Left hindlimb (tissue), 1 donor: ENCODE measurements at places on chromosomes 11 and 22.
A peak's percentile ranks its signal among the peaks of the same experiment; 100 is the strongest.

GRCh38 chr22:19525116-19525660 is 978 bp upstream of the CLDN5 start:
- no peak for DNase-seq

DNA sequence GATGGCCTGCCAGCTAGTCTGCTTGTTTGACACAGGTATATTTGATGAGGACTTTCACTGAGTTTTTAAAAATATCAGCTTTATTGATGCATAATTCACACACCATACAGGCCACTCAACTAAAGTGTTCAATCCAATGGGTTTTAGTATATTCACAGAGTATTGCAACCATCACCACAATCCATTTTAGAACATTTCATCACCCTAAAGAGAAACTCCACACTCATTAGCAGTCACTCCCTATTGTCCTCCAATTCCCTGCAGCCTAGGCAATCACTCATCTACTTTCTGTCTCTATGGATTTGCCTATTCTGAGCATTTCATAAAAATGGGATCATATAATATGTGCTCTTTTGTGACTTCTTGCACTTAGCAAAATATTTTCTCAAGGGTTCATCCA is 397.9 kb upstream of the NARS2 start:
- no peak for DNase-seq

- no peak for DNase-seq
Observed at GRCh38 chr22:22666307-22667091, 22.1 kb downstream of the GGTLC2 start.

DNA sequence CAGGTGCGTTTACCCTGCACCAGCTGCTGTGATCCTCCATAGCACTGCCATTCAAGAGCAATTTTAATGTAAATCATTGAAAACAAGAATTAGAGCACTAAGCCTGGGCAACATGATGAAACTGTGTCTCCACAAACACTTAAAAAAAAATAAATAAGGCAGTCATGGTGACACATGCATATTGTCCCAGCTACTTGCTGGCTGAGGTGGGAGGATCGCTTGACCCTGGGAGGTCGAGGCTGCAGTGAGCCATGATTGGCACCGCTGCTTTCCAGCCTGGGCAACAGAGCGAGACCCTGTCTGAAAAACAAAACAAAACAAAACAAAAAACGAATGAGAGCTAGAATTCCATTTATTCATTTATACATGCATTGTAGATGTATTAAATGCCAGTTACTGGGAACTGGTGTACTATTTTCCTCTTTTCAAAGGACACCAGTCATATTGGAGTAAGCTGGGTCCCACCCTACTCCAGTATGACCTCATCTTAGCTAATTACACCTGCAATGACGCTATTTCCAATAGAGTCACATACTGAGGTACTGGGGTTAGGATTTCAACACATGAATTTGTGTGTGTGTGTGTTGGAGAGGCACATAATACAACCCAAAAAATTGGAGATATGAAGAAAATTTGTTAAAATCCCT is 101.9 kb downstream of the MICAL2 start:
- DNase-seq, result no peak

DNA sequence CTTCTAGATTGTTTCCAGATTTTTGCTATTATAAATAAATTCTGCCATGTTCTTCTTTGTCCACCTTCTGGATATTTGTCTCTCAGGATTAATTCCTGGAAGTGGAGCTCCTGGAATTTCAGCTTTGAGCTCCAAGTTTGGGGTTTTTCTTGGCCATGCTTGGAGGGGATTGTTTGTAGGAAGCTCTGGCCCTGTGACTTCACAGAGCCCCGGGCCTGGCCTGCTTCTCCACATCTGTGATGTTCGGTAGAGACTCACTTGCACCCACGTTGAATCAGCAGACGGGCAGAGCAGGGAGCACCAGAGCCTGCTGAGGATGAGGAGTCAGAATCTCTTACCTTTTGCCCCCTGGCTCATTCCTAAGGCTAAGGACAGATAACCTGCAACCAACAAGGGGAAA is 35.7 kb downstream of the LRRC32 start:
- DNase-seq, result peak; percentile 64

GRCh38 chr11:17585911-17586695 is 39.0 kb downstream of the OTOG start:
- no peak for DNase-seq

DNA sequence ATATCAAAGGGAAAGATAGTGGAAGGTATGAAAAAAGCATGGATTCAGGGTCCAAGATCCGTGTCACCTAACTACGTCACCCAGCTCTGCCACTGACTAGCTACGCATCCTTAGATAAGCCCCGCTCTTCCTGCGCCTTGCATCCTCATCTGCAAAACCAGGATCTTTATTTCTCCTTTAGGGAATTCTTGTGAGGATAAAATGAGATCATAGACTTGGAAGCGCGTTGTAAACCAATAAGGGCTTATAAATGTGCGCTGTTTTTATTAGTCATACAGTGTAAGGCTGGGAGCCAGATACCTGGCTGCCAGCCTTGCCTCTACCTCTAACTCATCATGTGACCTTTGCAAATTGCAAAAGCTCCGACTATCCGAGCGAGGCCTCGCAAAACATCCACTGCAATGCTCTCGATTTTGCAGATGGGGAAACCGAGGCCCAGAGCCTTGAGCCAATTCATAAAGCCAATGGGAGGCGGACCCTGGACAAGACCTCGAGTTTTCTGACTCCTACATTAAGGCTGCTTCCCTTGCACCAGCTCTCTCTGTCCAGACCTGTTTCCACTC is 753 bp downstream of the PRPF19 start:
- DNase-seq, result no peak

DNA sequence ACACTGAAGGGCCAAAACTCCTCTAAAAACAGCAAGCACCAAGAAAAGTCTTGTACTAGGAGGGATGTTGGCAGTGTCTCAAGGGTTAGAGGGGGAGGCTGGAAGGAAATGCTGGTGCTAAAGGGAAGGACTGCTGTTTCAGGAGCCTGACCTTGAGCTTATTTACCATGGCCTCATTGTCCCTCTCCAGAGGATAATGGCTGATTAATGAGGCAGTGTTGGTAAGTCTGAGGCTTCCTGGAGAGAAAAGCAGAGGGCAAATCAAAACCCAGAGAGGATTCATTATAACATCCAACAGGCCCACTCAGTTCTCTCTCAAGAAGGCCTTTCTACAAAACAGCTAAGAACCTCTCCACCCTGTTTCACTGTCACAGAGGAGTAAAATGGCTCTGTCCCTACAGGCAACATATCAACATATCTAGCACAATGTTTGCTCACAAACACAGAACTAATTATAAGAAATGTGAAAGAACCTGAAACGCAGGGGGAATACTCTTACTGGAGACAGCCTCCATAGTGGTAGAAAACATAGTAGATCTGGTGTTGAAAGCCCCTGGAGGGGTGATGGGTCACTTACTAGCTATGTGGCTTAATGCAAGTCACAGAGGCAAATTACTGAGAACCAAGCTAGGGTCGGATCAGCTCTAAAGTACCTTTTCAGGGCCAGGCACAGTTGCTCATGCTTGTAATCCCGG is 31.4 kb downstream of the NUMA1 start:
- no peak for DNase-seq

- no peak for DNase-seq
Observed at GRCh38 chr22:43345761-43346301, 2.7 kb upstream of the SCUBE1 start.

DNA sequence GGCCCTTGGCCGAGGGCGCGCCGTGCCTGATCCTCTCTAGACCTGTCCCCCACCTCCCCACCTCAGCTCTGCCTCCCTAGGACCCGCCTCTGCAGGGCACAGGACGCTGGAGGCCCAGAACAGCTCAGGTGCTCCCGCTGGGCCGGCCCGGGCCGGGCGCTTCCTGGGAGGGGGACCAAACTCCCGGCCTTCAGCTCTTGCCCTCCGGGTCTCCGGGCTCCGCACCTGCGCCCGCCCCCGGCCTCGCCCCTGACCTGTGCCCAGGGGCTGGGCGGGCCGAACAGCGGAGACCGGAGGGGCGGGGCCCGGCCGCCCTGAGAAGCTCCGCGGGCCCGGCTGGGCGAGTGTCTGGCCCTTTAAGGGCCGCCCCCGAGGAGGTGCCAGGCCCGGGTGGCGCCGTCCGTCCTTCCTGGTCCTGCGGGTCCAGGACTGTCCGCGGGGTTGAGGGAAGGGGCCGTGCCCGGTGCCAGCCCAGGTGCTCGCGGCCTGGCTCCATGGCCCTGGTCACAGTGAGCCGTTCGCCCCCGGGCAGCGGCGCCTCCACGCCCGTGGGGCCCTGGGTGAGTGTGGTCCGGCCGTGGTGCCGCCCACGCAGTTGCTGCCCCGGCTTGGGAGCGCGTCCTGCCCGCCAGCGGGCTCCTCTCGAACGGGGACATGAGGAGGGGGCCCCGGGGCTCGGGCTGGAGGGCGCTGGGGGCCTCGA is at the start of gene SSH3:
Gene SSH3, plus strand, starts transcription at position 399 of the 703 bp plus-strand sequence. Its CDS starts 96 bp downstream, at position 495.
- DNase-seq, result peak; percentile 74

DNA sequence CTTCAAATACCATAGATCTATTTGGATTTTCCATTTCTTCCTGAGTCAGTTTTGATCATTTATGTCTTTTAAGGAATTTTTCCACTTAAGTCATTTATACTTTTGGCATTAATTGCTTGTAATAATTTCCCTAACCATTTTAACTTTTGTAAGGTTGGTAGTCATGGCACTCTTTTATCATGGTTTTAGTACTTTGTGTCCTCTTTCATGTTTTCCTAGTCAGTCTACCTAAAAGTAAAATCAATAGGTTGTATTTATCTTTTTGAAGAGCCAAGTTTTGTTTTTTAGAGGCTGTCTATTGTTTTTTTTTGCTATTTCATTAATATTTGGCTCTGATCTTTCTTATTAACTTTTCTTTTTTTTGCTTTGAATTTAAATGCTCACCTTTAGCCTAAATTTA is 45.5 kb upstream of the IGLL5 start:
- no peak for DNase-seq

- no peak for DNase-seq
Observed at GRCh38 chr11:106468086-106468485, 390.6 kb downstream of the AASDHPPT start.

GRCh38 chr11:114818382-114818781 is 140.1 kb downstream of the NXPE2 start:
- no peak for DNase-seq

- no peak for DNase-seq
Observed at GRCh38 chr22:39908737-39909136, 7.9 kb downstream of the GRAP2 start.

DNA sequence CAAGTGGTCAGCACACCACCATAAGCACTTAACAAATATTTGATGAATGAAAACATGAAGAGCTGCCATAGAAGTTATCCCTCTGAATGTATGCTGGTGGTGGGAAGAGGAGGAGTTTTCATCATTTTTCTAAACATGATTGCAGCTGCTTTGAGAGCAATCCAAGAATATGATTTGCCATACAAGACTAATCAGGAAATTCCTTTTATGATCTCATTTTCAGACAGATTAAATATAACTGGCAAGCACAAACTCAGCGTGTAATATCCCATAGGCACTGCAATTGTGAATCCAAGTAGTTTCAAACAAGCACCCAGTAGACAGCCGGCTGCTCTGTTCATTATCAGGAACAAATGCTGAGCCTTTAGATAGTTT is 505.7 kb upstream of the LUZP2 start:
- DNase-seq, result no peak

DNA sequence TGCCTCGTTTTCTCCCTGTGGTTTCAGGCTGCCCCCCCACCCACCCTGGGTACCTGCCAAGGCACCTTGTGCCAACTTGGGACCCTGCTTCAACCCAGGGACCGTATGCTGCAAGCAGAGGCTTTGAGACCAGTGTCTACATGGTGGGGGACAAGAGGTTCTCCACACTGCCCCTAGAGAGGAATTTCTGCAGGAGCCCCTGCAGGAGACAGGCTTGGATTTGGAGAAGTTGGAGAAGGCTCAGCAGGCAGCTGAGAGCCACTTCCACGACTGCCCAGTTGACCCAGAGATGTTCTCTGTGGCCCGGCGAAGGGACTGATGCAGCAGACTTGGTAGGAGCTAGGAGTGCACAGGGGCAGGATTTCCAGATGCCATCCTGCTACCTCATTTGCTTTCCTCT is 20.1 kb upstream of the NNMT start:
- DNase-seq, result no peak

DNA sequence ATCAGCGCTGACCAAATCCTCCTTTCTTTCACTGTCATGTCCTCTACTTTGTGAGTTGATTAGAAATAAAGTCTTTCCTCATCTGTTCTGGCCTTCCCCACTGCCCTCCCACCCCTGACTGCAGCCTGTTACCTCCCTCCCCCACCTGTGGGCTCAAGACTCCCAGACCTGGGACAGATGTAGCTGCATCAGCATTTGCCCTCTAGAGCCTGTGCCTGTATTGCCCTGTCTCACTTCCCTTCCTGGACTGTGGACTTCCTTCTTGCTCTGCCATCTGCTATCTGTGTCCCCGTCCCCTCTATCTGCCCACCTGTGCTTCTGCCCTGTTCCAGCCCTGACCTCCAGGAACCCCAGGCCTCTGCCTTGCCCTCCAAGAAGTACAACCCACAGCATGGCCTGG is 122.5 kb downstream of the GALNT18 start:
- DNase-seq, result no peak

GRCh38 chr11:124872741-124873140 is 7.5 kb downstream of the ROBO3 start:
- no peak for DNase-seq

DNA sequence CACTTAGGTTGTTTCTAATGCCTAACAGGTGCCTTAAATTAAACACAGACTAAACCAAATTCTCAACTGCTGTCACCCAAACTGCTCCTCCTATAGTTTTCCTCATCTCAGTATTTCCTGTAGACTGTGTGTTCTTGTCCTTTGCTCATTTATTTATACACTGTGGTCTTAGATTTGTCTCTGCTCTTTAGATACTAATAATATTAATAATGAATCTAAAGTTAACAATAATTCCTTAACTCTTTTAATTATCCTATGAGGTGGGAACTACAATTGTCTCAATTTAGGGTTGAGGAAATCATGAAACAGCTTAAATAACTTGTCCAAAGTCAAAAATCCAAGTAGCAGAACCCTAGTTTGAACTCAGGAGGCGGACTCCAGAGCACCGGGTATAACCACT is 43.9 kb upstream of the YPEL1 start:
- DNase-seq, result no peak

DNA sequence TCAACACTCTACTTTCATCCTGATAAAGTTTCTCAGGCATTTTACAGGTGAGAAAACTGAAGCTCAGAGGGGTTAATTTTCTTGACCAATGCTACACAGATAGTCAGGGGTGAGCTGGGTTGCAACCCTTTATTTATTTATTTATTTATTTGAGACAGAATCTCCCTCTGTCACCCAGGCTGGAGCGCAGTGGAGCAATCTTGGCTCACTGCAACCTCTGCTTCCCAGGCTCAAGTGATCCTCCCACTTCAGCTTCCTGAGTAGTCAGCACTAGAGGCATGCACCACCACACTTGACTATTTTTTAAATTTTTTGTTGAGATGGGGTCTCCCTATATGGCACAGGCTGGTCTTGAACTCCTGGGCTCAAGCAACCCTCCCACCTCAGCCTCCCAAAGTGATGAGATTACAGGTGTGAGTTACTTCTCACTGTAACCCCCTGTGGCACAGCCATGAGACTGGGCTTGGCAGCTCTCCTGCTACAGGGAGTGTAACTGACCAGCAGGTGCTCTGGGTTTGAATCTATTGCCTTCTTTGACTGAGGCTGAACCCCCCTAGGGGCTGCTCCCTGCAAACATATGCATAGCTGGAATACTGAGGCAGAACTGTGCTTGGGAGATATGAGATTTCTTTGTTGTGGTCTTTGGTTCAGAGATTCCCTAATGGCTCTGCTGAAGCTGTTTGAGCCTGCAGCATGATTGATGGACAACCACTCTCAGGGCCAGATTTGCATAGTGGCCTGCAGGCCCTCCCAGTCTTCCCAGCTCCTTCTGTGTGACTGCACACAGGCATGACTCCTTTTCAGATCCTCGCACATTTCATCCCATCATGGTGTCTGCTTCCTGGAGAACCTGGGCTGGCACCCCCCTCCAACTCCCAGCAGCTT is 6.1 kb downstream of the C11orf96 start:
- no peak for DNase-seq

GRCh38 chr22:20196094-20196842 is 45.4 kb upstream of the CCDC188 start:
- DNase-seq, result no peak
